ENCODE measurements at places on chromosomes 3 and 15.

DNA sequence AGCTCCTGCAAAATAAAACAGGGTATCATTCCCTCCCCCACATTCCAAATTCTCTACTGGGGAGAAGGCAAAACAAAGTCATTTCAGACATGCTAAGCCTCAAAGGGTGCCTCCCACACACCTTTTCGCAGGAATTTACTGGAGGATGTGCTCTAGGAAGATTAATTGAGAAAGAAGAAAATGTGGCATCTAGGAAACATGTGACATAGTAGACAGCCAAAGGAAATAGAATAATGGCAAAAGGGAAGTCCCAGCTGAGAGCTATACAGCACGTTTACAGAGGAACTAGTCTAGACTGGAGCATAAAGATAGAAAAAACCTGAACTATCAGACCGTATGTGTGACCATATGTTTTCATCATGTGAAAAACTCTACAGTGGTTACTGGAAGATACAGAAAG, 58.8 kb upstream of the MELTF start:
- no peak for DNase-seq

DNA sequence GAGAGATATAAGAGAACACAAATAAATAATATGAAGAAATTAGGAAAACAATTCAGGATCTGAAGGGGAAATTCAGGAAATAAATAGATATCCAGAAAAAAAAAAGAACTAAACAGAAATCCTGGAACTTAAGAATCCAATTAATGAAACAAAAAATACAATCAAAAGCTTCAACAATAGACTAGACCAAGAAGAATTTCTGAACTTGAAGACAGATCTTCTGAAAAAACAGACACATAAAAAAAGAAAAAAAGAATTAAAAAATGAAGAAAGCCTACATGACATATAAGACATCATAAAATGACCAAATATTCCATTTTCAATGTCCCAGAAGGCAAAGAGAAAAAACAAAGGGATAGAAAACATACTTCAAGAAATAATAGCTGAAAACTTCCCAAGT, 68.3 kb upstream of the IMPG2 start:
- DNase-seq = no peak

DNA sequence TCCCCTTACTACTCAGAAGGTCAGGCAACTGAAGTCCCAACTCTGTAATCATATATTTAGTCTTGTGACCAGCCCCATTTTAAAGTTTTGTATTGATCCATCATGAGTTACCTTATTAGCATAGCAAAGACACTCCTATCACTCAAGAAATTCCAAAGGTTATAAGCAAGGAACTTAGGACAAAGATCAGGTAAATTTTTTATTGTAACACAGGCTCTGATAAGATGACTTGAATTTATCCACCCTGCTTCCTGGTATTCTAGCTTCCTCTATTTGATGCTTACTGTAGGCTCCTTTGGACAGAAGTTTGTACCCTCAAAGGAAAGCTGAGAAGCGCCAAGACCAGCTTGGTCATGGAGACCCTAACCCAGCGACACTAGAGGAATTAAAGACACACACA, 8.2 kb upstream of the NDN start:
- no peak for DNase-seq

DNA sequence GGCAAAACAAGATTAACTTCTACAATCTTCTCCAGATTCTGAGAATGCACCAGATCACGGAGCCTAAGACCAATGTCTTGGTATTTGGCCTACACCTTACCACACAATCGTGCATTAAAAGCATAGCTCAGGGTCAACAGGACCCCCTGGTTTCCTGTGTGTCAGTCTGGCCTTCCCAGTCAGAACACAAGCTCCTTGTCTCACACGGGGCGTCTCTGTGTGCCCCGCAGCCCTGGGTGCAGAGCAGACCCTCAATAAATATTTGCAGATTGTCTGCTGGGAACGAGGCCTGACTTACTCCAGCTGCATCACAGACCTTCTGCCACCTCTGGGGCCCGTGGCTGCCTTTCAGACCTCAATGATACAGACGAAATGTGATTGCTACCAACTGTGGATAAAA, 82.5 kb upstream of the CTNNB1 start:
- DNase-seq = no peak

DNA sequence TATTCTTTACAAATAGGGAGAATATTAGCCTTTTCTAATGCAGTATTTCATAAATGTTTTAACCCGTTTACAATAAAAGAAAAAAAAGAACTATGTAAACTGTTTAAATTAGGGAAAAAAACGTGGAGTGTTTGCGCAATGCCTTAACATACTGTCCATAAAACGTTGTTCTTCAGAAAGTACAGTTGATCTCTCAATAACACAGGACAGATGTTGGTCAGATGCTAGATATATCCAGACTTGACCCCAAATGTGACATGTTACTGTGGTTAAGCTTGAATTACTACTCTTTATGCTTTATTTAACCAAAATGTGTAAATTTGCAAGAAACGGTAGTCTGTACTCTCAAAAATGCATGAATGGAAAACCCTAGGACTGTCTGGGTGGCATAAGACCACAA, 110.3 kb downstream of the PLOD2 start:
- no peak for DNase-seq

DNA sequence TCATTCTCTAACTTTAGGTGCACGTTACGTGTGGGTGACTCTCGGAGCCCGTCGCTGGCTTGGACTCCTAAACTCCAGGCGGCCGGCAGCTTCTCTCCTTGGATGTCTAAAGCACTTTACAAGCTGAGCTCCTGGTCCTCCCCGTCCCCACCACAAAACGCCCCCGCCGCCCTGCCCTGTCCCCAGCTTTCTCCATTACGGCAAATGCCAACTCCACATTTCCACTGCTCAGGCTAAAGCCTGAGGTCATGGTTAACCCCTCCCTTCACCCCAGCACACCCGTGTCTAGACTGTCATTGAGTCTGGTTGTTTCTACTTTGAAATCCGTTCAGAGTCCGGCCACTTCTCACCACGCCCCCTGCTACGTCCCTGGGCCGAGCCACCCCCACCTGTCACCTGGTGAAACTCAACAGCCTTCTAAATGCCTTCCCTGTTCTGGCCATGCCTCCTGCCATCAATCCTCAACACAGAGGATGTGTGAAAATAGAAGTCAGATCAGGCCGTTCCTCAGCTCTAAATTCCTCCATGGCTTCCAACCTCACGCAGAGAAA, 8.1 kb upstream of the PCSK6 start:
- DNase-seq = no peak

DNA sequence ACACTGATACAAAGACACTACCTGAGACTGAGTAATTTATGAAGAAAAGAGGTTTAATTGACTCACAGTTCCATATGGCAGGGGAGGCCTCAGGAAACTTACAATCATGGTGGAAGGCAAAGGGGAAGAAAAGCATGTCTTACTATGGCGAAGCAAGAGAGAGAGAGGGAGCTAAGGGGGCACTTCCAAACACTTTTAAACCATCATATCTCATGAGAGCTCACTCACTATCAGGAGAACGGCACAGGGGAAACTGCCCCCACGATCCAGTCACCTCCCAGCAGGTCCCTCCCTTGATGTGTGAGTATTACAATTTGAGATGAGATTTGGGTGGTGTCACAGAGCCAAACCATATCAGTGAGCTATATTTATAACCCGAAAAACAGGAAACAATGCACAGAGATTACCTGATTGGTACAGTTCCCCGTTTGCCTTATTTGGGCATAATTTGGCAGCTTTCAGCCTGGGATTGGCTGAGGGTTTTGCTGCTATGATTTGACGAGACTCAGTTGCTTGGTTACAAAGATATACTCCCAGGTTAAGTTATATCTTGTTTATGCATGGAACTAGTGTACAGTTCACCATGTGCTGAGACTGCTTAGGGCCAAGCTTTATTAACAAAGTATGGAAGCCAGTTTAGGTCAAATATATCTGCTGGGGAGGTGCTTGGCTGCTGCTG, 184.2 kb downstream of the NR2F2 start:
- no peak for DNase-seq

DNA sequence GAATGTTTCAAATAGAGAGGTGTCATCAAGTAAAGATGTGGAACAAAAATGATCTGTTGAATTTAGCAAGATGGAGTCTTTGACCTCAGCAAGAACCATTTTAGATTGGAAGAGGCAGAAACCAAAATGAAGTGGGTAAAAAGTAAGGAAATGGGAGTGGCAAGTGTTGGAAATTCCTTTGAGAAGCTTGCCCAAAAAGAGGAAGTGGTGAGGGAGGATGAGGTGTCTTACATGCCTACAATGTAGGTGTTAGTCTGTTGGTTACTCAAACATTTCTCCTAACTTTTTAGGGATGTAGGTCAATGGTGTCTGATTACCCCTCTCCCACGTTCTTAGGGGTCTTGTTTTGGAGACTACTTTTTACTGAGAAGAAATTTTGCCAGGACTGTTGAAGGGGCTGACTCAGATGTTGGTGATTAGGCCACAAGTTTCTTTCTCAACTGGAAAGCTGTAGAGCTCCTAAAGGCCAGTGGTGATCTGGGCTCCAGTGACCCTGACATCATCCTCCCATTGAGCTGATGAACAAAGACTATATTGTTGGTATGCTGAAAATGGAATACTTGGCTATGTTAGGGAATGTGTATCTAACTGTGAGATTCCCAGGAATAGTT, 5.1 kb downstream of the PPP2R3A start:
- DNase-seq = no peak

DNA sequence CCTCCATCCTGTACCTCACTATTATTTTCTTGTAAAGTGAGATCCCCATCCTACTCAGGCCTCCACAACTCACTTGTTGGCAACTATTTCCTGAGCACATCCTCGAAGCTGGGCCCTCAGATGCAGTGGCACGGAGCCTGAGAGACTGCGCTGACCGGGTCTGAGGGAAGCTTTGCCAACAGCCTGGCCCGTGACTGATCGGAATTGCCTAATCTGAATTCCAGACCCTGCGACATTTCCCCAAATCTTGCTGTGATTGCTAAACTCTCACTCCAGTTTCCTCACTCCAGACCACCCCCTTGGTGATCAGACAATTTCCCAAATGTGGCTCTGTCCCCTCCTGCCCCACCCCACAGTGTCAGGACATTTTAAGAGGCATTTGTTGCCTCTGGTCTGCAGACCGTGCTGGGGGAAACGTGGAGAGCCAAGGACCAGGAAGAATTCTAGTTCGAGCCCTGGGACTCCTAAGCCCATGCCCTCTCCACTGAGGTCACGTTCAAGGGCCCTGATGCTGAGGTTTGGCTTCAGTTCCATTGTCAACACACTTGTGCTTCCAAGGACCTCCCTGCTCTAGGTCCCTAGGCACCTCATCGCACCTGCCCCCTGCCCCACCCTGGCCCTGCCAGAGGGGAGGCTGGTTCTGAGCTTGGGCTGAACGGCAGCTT, 22.8 kb downstream of the KLHL25 start:
- no peak for DNase-seq

DNA sequence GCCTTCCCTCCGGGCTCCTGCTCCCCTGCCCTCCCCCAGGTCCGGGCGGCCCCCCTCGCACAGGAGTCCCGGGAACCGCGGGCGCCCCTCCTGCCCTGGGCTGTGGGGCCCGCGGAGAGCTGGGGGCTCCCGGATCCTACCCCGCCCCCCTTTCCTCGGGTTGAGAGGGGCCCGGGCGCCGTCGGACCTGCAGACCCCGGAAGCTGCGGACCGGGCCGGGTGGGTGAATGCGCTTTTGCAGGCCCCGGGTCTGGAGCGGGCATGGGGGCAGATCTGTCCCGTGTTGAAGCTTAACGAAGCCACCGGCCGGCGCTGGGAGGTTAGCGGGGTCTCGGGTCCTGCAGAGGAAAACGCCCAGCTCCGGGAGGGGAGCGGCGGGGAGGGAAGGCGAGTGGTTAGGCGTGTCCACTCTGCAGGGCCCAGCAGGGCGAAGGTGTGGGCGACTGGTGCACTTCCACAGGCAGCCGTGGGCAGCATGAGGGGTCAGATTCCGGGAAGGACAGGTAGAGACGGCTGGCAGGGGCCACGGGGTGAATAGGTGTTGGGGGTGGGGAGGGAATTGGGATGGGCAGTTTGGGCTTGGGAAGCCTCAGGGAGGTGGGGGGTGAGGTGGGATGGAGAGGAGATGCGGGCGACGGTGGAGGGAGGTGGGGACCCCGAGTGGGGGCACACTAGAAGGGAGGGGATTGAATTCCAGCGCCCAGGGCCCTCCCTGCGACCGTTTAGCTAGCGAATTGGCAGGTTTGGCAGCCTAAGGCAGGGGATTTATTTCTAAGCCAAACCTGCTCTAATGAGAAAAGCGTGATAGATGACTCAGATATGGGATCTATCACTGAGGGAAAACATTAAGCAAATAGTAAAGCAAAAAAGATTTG, 635 bp downstream of the CD276 start:
- DNase-seq = no peak

DNA sequence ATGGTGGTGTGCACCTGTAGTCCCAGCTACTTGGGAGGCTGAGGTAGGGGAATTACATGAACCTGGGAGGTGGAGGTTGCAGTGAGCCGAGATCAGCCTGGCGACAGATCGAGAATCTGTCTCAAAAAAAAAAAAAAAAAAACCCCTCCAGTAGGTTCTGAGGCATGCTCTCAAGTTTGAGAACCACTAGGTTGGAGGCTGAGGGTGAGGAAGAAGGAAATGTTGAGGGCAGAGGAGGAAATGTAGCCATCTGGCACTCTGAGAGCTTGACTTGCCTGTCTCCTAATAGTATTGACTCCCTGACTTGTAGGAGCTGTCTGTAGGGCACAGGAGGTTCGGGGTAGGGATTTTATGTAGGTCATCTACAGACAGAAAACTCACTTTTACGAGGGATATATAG, 204.6 kb downstream of the OPA1 start:
- DNase-seq = no peak

DNA sequence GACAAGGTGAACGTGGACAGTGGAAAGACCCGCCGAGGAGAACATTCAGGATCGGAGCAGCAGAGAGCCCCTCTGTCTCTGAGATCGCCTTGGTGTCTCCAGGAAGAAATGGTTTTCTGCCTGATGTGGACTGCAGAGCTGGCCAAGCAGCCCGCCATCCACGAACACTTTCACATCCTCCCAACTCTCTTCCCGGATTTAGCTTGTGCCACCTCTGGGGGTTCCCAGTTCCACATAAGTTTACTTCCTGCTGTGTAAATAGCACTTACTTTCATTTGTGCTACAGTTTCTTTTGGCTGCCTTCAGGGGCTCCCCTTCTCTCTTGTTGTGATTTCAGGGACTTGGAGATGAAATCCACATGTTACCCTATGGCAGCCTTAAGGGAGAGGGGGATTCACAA, 48.4 kb downstream of the SEMA5B start:
- no peak for DNase-seq

DNA sequence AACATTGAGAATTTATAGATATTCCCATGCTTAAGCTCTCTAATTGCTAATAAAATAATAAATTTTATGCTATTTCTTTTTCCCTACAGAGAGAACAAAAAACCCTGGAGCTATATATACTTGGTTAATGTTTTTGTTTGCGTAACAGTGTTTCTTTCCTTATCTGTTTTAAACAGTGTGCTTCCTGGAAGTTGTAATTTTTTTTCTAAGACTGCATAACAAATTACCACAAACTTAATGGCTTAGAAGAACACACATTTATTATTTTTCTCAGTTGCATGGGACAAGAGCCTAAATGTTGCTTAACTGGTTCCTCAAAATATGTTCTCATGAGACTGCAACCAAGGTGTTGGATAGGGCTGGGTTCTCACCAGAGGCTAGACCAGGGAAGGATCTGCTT, 49.7 kb upstream of the DPH6 start:
- DNase-seq = no peak

GRCh38 chr3:146546366-146546965, 2.1 kb upstream of the PLSCR1 start:
- DNase-seq = no peak

- DNase-seq = no peak
Observed at GRCh38 chr3:40098261-40098759, 211.2 kb upstream of the EIF1B start.
